Esophagus muscularis mucosa (tissue), 4 donors: ENCODE measurements at places on chromosomes 4 and X.

DNA sequence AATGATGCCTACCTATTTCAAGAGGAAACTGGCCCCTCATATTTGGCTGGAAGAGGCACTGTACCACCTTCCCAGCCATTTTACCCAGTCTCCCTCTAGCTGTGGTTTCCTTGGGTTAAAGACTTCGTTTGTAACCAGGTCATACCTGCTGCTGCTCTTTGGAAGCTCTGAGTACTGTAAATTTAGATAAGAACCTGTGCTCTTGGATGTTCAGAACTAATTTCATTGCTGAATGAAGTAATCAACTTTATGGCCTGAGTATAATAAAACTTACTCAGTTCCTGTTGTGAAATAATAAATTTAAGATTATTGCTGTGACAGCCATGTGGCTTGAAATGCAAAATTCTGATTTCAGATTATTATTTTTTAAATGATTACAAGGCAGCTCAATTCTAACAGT lies 12.2 kb downstream of the MTTP start:
- DNase-seq: no peak

DNA sequence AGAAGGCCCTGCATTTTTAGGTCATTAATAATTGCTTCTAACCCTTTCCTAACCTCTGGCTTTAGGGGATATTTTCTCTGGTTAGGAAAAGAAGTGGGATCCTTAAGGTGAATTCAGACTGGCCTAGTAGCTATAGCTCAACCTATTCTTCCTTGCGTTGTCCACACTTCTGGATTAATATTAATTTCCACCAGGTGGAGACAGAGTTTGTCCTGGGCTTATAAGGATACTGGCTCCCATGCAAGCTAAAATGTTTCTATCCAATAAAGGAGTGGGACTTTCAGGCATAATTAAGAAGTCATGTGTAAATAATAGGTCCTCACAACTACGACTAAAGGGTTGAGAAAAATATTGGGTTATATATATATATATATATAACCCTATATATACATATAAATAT lies 860.0 kb upstream of the POU3F4 start:
- DNase-seq: no peak

DNA sequence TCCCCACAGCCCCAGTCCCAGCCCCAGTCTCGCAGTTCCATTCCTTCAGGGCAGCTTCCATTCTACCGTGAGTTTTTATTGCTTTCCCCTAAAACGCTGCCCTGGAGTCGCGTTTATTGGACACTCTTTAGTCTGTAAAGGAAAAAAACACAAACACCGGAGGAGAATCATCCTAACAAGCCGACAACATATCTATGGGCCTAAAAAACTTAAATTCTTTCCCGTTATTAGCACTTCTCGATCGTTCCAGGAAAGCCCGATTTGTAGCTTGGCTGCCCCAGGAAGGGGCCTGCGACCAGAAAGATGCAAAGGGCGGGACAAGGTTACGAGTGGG lies 178.5 kb downstream of the CBR4 start:
- DNase-seq: no peak

GRCh38 chr4:15525080-15525479 lies 55.4 kb downstream of the CC2D2A start:
- DNase-seq: no peak

DNA sequence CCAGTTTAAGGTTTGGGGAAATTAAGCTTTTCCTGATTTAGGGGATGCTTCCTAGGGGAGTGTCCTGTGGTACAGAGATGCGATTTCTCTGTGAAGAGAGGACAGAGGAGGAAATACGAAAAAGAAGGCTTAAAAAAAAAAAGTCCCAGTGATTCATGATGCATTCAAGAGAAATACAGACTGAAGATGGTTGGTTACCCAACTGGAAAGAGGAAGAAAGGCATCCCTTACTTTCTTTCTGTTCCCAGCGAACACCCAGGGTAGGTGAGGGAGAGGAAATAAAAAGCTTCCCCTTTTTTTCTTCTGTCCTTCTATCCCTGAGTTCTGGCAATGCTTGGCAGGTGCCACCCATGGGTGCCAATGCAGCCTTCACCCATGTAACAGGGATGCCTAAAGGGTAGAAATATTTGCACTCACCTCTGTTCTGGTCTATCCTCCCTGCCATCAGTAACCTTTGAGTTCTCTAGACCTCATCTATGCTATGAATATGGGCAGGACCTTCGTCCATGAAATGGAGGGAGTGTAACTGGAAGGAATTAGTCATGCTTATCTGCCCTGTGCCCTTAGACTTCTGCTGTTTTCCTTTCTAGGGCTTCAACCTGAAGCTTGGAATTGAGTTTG lies 230.1 kb upstream of the GALNTL6 start:
- DNase-seq: no peak

- DNase-seq: no peak
Measured at GRCh38 chr4:145709336-145709735, 29.4 kb downstream of the C4orf51 start.

GRCh38 chrX:43718546-43718945 lies 62.4 kb downstream of the MAOA start:
- no peak for DNase-seq
